Stimulated activated CD4-positive, alpha-beta T cell treated with anti-CD3 and anti-CD28 coated beads, Interleukin-12 subunit alpha, Interleukin-12 subunit beta, amount 100 ng/mL, for 24 hours (primary cell): ENCODE measurements at places on chromosomes 16 and 17.

GRCh38 chr16:9275377-9275776 is 183.9 kb downstream of the HAPSTR1 start:
- DNase-seq = no peak

DNA sequence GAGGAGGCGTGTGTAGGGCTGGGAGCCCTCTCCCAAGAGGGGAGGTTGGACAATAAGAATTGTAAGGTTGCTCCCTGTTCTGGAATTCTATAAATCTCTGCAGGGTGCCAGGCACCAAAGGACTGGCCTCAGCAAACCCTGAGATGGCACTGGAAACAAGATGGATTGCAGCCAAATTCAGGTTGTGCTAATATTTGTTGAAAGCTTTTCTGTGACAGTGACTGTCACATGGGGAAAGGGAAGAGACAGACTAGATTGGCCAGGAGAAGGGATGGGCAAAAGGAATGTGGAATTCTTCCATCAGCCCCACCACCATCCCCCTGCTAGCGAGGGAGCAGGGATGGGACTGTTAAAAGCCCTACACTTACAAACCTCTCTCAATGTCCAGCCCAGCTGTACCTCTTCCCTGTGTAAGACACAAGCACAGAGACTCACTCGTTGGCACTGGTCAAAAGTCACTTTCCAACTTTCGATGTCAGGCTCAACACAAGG is 62.4 kb downstream of the SOX9 start:
- no peak for DNase-seq

DNA sequence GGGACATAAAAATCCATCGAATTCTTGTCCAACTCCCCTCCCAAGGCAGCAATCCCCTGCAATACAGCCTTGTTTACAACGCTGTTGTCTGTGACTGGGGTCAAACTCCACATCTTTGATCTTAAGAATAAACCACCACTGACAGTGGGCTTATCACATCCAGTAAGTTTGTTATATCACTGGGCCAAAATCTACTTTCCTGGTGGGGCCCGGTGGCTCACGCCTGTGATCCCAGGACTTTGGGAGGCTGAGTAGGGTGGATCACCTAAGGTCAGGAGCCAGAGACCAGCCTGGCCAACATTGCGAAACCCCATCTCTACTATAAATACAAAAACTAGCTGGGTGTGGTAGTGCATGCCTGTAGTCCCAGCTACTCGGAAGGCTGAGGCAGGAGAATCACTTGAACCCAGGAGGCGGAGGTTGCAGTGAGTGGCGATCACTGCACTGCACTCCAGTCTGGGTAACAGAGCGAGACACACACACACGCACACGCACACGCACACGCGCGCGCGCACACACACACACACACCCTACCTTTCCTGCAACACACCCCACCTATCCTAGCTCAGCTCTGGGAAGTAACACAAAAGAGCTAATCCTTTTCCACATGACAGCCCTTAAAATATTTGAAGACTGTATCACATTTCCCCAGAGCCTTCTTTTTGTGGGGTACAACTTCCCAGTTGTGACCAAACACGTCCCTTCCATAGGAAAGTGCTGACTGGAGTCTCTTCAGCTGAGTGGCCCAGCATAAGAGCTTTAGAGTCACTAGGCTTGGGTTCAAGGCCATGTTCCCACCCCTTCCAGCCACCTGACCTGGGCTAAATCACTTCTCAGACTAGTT is 20.9 kb upstream of the ABCC1 start:
- DNase-seq = no peak

DNA sequence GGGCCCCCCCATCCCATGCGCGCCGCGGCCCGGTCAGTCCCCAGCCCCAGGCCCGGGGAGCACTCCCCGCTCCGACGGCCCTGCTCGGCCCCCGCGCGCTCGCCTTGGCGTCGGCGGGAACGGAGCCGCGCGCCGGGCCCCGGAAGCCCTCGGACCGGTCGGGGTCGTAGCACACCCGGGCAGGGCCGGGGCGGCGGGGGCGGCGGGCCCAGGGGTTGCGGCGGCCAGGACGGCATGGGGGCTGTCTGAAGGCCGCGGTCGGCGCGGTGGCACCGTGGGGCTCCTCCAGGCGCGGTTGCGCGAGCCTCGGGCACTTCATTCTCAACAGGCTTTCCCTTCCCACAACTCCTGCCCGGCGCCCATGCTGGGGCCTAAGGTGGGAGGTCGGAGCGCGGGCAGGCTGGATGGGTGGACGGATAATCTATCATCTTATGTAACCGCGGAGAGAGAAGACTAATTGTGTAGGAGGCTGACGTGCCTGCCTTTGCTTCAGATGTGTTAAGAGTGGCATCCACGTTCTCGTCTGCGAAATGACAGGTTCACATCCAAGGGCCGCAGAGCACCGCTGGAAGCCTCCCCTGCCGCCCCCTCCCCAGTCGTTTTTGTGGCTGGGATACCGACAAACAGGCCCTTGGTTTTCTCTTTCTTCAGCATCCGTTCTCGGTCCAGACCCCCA is 708 bp downstream of the BAIAP2 start:
- DNase-seq = no peak

DNA sequence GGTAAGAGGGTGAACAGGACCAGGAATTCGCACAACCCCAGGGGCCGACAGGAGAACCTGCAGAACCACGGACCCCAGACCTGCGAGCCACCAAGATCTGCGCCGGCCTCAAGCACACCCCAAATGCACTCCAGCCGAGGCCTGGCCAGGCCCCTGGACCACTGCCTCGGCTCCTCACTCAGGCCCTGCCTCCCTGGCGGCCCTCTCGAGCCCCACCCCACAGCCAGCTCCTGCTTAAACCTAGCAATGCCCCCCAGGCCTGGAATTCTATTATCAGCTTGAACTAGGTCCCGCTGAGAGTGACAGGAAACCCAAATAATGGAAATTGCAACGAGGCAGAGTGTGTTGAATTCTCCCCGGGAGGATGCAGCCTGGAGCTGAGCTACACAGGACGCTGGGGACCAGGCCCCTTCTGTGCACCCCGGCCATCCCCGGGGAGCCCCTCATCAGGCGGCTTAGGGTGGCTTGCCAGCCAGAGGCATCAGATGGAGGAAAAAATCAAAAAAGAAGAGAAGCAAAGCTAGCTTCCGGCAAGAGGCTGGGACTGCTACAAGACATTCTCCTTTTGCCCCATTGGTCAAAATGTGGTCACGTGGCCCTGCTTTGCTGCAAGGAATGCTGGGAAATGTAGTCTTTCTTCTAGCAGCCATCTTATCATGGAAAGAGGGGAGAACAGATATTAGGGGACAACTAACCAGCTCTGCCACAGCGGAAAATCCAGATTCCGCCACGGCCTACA is 2.4 kb upstream of the ENPP7 start:
- DNase-seq = peak; percentile 67

DNA sequence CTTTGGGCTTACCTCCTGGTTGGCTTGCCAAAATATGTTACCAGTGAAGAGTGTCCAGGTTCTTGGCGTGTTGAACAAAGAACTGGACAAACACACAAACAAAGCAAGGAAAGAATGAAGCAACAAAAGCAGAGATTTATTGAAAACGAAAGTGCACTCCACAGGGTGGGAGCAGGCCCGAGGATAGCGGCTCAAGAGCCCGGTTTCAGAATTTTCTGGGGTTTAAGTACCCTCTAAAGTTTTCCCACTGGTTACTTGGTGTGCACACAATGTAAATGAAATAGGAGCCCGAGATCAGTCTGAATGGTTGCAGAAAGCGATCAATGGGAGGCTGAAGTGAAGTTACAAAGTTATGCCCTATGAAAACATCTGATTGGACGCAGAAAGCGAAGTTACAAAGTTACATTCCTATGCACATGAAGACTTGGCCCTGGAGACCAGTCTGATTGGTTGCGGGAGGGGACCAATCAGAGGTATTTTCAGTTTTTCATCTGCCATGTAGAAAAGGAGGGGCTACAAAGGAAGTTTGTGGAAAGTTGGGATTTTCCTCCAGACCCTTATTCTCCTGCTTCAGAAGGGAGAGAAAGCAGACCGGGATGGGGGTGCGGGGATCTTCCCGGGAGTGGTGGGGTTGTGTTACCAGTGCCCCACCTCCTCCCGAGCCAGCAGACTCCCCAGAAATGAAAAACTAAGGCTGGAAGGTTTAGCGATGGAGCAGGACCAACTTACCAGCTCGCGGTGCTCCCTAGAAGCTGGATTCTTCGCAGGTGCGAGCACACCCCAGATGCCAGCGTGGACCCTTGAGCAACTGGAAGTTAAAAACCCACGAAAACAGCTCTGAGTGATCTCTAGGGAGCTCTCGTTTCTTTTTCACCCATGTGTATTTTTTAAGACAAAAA is at the start of gene SLFN12:
Gene SLFN12 (minus strand): TSS at position 325 of the 899 bp plus-strand sequence. CDS start 9,472 bp downstream, outside the sequence.
- DNase-seq = no peak

GRCh38 chr16:72569677-72570076 is 397.7 kb upstream of the PMFBP1 start:
- no peak for DNase-seq

GRCh38 chr16:61937646-61938045 is 98.6 kb downstream of the CDH8 start:
- no peak for DNase-seq

- no peak for DNase-seq
Observed at GRCh38 chr17:41718287-41718645, 6.1 kb downstream of the GAST start.

DNA sequence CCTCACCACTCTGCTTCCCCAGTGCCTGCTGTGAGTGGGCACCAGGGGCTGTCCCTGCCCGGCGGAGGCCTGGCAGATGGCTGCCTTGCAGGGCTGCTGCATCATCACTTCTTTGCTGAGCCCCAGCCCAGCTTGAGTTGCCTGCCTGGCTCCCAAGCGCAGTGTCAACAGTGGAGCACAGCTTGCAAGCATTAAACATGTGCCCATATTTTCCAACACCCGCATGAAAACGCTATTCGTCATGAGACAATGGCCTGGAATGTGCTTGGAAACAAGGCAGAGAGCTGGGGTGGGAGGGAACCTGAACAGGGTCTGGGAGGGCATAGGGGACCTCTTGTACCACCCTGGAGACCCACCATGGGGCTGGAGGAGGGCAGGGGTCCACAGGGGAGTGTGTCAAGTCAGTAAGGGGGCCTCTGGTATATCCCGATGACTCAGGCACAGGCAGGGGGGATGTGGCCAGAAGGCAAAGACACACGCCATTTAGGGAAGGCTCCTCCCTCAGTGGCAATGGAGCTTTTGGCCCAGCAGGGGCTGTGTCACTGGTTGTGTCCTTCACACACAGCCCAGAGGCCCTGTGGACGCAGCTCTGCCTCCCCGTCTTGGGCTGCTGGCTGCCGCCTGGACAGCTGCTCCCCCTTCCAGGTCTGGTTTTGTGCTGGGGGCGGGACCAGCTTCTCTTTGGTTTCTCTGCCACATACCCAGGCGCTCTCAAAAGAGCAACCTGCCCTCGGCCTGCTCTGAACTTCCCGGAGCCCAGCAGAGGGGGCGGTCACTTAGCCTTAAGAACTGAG is 17.4 kb upstream of the MTSS2 start:
- no peak for DNase-seq

DNA sequence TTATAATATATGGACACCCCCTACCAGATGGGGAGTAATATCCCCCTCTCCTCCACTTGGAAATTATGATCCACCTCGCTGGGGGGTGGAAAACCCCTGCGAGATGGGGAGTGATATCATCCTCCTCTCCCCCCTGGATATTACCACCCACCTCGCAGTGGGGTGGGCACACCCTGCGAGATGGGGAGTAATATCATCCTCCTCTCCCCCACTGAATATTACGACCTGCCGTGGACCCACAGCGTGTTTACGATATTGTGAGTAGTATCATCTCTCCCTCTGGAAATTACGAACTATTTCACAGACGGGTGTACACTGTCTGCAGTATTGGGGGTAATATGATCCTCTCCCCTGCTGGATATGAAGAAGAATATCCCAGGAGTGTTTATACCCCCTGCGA is 228.3 kb upstream of the WSCD1 start:
- DNase-seq = no peak

DNA sequence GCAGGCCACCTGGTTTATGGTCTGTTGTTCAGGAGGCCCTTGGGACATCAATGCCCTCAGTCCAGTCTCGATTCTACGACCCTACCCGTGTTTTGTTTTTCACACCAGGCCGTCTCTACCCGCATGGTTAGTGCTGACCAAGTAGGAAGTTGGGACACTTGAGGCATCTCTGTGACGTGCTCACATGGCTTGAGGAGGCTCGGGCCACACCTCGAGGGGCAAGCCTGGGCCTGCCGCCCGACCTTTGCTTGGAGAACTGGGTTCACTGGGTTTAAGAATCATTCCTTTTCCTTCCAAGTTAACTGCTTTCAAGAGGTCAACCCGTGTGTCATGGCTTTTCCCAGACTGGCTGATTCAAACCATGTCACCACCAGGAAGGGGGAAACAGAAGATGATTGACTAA is 86.8 kb downstream of the CMIP start:
- no peak for DNase-seq

DNA sequence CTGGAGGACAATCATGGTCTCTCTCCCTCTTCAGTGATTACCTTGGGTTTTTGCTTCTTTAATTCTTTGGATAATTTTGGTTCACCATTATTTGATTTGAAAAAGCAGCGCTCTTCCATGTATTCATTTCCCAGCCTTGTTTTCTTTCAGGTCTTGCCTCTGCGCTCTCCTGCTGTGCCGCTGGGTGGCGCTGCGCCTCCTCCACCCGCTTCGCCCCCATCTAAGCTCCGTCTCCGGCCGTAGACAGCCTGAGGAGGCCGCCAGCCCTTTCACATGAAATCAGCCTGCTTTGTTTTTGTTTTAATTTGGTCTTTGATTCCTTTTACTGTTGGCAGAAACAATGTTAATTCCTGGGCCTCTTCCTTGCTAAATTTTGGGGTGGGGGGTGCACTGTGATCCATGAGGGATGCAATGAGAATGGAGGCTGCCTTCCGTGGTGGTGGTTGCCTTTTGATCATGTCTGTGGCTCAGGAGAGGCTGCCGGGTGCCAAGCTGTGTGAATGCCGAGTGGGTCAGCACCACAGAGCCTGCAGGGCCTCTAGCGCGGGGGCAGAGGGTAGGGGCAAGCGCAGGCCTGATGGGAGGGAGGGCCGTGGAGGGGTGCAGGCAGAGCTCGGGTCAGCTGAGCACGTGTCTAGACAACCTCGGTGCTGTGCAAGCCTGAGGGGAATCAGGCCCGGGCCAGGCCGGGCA is 64.1 kb downstream of the PLD6 start:
- DNase-seq = no peak

DNA sequence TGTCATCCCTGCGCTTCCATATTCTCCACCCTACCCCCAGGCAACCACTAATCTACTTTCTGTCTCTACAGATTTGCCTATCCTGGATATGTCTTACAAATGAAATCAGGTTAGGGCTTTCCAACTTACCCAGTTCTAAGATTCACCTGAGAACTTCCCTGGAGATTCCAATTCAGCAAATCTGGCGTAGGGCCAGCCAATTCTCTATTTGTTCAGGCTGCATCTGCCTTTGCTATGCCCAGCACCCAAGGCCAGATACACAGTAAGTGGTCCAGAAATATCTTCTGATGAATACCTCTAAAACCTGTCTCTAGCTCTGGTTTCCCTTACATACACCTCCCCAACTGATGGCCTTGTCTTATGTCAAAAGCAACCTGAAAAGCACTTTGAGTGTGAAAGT is 10.4 kb upstream of the CTCF start:
- no peak for DNase-seq
